Subcutaneous preadipocyte (primary cell): ENCODE measurements at places on chromosomes 2 and 18. TPM values are rescaled to one million over a fixed set of nuclear protein-coding genes. Genes with fewer than 3 reads are reported as not detected.

Gene SERPINB8
- 16.5 and 28.2 TPM in 2 replicates for total RNA-seq

Gene FAM110C
- total RNA-seq = not detected in 2 replicates

Gene CCDC178
- total RNA-seq = not detected in 2 replicates

Gene UGT1A8
- not detected in 2 replicates for total RNA-seq

Gene TDRD15
- not detected in 2 replicates for total RNA-seq

Gene AOX1
- total RNA-seq = 183 and 229 TPM in 2 replicates

Gene ADAM23
- 3.1 and 3.7 TPM in 2 replicates for total RNA-seq

Gene UGT1A1
- not detected in 2 replicates for total RNA-seq

Gene NEUROD1
- not detected in 2 replicates for total RNA-seq

Gene ANKRD62
- total RNA-seq = not detected in 2 replicates

Gene LYG1
- total RNA-seq = under 0.01 and 0.20 TPM in 2 replicates

Gene ASPRV1
- total RNA-seq = 0.20 and 0.37 TPM in 2 replicates

Gene POTEI
- not detected in 2 replicates for total RNA-seq

Gene CCDC102B
- 7.3 and 9.8 TPM in 2 replicates for total RNA-seq

Gene ZNF804A
- total RNA-seq = under 0.01 and 0.98 TPM in 2 replicates

Gene CCNT2
- total RNA-seq = 16.9 and 22.3 TPM in 2 replicates

Gene CLEC4F
- not detected in 2 replicates for total RNA-seq

Gene ITPRIPL1
- 1.8 and 2.3 TPM in 2 replicates for total RNA-seq

Gene RBFA
- total RNA-seq = 38.5 and 39.7 TPM in 2 replicates

Gene SERPINB3
- total RNA-seq = not detected in 2 replicates

Gene CFAP221
- under 0.01 TPM in 1 of 2 replicates, not detected in the other for total RNA-seq

Gene COL3A1
- total RNA-seq = 1,186 and 1,584 TPM in 2 replicates

Gene C2orf81
- total RNA-seq = 0.98 and 1.1 TPM in 2 replicates

Gene TCF7L1
- total RNA-seq = 1.8 and 2.2 TPM in 2 replicates

Gene CIB4
- not detected in 2 replicates for total RNA-seq

Gene FNDC4
- 8.4 and 11.0 TPM in 2 replicates for total RNA-seq

Gene UGT1A9
- total RNA-seq = not detected in 2 replicates

Gene CSRNP3
- 0.20 and 0.73 TPM in 2 replicates for total RNA-seq

Gene PSMA8
- total RNA-seq = not detected in 2 replicates

Gene GRHL1
- 1.1 and 1.6 TPM in 2 replicates for total RNA-seq

Gene NPAS2
- 12.9 and 13.2 TPM in 2 replicates for total RNA-seq

Gene ELOA2
- not detected in 2 replicates for total RNA-seq

Gene HOXD9
- 0.37 and 0.78 TPM in 2 replicates for total RNA-seq

Gene C18orf54
- total RNA-seq = 3.7 and 5.3 TPM in 2 replicates

Gene BMP10
- total RNA-seq = under 0.01 TPM in 1 of 2 replicates, not detected in the other

Gene FSHR
- not detected in 2 replicates for total RNA-seq
